ENCODE measurements at places on chromosomes 7 and 10.

DNA sequence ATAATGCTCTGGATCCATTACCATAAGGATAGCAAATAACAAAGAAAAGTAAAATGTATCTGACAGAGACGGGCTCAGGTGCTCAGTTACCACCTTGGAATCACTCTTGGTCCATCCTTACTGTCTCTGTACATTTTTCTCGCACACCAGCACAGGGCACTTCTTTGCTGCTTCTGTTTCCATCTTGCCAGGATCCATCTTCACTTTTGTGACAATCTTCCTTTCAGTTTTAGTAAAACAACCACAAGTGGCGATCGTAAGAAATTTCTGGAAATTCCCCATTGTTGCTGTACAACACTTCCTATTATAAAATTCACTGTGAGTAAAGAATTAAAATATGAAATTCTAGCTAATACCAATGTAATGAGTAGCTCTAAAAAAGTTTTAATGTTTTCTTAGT lies 695.5 kb downstream of the GRM8 start:
- DNase-seq, result no peak

GRCh38 chr10:33657154-33657908 lies 322.9 kb upstream of the NRP1 start:
- DNase-seq, result no peak

GRCh38 chr7:37100735-37101331 lies 347.8 kb downstream of the ELMO1 start:
- DNase-seq, result peak; percentile 46

DNA sequence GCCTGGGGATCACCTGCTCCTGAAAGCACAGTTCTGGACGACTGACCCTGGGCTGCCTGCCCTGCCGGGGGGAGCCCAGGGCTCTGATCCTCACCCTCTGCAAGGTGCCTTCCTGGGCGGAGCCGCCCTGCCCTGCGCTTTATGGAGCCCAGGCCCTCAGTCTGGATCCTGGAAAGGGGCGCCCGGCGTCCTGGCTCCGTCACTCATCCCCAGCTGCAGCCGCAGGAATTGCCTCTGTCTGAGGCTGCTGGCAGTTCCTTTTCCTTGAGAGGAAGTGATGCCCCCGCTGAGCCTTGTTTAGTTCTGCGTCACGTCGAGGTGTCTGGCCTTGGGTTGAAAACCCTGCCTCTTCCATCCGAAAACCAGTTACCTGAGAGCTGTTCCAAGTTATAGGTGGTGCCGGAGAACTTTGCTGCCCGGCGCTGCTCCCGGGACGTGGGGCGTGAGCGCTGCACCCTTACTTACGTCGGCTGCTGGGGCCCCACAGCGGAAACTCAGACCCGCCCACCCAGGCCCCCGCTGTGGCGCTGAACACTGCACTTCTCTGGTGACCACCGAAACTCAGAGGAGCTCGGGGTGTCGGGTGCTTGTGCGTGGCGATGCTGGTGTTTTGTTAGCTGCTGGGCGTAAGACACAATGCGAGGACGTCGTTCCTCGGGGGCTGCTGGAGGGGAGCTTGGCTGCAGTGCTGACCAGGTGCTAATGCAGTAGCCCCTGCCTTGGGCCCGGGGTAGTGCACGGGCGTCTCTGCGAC lies 5.4 kb downstream of the MAFK start:
- DNase-seq, result no peak

GRCh38 chr7:36627836-36628235 lies 96.5 kb downstream of the AOAH start:
- DNase-seq, result no peak

DNA sequence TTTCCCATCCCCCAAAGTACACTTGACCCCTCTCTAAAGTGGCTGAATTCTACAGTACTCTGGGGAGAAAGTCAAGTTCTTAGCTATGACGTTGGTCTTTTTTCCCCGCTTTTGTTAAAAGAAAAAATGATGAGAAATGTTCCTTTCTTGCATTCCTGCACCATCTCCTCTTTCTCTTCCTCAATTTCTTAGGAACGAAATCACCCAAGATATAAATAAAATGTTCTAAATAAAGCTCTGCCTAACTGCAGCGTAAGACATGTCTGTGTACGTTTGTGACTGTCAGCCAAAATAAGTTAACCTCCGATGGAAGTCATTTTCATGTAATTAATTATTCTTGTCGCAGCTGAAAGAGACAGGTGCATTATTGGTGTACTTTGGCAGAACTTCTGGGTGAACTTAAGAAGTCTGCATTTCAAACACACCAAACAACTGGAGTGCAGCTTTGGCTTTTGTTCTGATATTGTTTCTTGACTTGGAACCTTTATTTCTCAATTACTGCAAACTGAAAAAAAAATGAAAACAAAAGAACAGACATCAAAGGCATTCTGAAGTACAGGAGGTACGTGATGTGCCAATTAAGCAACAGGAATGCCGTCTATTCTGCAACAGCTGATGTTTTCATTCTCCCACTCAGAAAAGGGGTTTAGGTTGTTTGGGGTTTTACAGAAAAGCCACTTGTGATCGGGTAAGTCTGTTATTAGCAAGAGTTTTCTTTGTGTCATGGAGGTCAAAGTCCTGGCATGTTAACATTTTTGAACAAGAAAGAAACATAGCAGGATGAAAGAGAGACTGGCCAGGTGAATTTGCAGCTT lies 82.4 kb upstream of the SDK1 start:
- no peak for DNase-seq

GRCh38 chr7:23907012-23907411 lies 197.0 kb downstream of the STK31 start:
- DNase-seq, result no peak

GRCh38 chr7:81036057-81036456 lies 117.2 kb upstream of the SEMA3C start:
- no peak for DNase-seq

DNA sequence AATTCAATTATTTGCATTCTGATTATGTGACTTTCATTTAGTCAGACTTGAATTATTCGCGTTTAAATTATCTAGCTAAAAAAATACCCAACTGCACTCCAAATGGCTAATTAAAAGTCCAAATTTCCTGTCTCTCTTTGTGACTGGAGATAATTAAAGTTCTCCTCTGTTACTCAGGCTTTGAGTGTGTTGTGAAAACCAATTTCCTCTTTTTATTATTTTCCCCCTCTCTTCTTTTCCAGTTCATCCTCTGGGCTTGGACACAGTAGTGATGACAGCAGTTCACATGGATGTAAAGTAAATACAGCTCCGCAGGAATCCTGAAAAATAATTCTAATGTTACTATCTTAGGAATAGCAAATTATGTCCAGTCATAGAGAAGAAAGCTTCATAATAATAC lies 80.6 kb downstream of the SNX10 start:
- DNase-seq, result no peak

DNA sequence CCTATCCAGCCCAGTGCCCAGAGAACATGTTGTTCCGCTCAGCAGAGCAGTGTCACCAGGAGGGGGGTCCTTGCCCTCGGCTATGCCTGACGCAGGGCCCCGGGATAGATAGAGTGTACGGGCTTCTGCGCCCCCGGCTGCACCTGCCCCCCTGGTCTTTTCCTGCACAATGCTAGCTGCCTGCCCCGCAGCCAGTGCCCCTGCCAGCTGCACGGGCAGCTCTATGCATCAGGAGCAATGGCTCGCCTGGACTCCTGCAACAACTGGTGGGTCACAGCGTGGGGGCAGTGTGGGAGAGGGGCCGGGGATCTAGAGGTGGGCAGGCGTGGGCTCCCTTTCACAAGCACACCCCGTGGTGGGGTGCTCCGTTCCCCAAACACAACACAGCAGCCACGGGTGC lies 31.4 kb upstream of the ZNF862 start:
- no peak for DNase-seq

- DNase-seq, result no peak
Observed at GRCh38 chr7:24630596-24630995, 57.3 kb downstream of the PALS2 start.

DNA sequence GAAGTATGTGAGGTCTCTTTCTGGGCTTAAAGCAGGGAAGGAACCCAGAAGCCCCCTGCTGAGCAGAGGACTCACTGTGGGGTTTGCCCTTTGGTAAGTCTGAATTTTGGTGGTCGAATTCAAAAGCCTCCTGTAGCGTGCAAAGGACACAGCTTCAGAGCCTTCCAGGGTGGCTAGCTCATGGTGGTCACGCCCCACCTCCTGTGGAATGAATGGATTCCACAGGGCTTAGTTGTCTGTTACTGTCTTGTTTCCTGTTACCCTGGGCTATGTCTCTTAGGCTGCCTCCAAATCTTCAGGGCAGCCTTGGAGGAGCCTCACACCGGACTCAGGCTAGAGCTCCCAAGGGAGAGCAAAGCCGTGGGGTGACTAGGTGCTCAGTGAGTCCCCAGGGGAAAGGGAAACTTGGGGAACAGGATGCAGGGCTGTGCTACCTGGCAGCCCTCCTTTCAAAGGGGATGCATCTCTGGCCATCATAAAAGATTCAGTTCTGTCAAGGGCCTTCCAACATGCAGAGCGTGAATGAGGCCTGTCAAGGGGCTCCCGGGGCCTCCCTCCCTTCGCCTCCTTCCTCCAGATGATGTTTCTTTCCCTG lies 211.7 kb downstream of the CCSER2 start:
- DNase-seq, result no peak

- no peak for DNase-seq
Observed at GRCh38 chr10:72639441-72639873, 13.6 kb upstream of the MICU1 start.

DNA sequence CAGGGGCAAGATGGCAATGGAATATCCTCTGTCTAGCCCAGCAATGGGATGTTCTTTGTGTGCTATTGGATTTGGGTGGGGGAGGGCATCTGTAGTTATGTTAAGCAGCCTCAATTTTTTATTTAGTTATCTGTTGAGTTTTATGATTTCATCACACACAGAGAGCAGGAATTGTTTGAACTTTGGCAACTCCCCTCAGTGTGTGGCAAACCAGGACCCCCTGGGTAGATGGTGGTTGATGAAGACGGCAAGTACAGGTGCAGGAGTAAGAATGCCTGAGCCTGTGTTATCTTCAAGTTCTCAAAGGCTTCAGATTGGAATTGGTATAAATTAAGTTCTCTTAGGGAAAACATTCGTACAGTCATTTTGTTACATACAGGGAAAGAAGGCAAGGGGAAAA lies 142.4 kb upstream of the SAMD8 start:
- no peak for DNase-seq

DNA sequence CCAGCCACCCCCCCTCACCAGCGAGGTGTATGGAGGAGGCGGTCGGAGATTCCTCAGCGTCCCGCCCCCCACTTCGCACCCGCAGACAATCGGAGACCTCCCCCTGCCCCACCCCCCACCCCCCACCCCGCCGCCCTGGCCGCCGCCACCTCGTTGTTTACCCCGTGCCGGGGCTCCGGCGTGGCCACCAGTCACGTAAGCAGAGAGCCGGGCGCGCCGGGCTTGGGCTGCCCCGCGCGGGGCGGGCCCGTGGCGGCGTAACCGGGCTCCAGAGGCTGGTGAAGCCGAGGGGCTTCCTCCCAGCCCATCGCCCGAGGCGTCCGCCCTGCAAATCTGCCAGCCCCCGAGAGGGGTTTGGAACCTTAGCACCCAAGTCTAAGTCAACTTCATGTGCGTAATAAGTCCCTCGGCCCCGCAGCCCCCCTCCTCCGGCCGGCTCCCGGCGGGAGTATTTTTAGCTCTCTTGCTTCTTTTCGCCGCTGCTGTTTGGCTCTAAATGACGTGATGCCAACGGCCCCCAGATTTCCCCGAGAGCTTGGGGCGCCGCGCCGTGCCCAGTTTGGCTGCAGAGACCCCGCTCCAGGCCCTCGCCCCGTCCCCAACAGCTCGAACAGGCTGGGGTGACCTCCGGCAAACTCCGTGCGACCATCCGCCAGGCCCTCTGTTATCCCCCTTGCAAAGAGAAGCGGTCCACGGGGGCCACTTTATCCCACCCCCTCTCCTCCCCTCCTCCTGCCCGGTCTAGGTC lies 2.7 kb downstream of the MXI1 start:
- no peak for DNase-seq

DNA sequence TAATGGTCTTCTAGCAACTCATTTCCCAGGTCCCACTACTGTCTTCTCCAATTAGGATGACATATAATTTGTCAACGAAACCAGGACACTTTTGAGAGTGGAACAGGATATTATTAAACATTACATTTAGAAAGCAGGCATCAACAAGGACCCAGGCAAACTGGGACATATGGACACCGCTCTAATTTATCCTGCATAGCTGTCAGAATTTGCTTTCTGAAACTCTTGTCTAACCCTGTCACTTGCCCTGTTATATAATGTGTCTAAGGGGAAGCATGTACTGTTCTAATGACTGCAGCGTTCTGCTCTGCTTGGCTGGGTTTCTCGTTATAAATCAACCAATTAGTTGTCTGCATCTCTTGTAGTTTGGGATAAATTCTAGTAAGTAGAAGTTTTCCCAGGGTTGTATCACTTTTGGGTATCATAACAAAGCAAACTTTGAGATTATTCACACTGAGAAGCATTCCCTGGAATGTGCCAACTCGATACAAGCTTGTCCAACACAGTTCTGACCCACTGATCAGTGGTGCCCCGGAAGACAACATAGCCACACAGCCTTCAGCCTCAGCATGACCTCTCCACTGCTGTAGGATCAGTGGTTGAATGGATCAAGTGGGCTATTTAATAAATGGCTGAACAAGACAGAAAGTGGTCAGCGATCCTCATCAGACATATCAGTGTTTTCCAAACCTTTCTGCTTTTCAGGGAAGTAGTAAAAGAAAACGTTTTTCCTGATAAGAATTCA lies 228.1 kb downstream of the KIF20B start:
- DNase-seq, result no peak

DNA sequence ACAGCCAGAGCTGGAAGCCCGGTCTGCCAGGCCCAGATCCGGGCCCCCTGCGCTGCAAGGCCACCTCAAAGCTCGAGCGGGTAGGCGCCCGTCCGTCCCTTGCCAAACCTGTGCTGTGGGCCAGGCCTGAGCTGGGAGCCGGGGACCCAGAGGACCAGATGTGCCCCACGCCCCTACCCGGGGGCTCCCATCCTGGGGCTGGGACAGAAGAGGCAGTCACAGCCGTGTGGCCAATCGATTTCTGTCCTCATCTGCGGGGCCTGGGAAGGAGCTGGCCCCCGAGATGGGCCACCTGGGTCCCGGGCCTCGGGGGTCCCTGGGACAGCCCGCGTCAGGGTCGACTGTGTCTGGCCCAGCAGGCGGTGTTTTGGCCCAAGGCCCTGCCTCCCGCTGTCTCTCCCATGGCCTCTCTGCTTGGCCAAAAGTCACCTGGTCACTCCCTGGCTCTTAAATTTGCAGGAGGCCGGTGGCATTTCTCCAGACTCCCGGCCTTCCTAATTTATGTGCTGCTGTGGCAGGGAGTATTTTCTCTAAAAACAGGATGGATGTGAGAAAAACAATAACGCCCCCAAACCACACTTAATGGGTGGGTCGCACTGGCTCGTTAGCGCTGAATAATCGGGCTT lies 63.8 kb downstream of the UNCX start:
- DNase-seq, result no peak
